RWPE1 (cell line): ENCODE measurements at places on chromosomes 1 and 21.

DNA sequence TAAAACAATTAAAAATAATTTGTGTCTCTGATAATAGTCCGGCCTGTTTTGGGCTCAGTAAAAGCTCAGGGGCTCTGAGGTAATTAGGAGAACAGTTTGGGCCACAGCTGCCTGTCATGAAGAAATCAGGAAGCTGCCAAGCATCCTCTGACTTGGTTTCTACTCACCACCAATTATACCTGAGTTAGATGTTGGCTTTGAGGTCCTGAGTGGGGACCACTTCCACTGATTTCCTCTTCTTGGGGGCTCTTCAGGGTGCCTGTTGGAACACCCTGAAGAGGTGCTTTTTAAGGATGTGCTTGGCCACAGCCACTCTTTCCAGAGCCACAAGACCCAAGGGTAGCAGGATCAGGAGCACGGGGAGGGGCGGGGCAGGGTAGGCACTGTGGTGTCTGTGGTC, 10.9 kb downstream of the SLC6A17 start:
- DNase-seq, result no peak

GRCh38 chr1:107640207-107640606, 324.8 kb downstream of the VAV3 start:
- no peak for DNase-seq

GRCh38 chr1:40462956-40463590, 12.8 kb downstream of the ZFP69B start:
- DNase-seq, result no peak

- DNase-seq, result no peak
Measured at GRCh38 chr1:17982197-17982596, 125.4 kb upstream of the IGSF21 start.

GRCh38 chr1:197451381-197451780, 183.3 kb downstream of the CRB1 start:
- DNase-seq, result no peak

GRCh38 chr1:85278853-85279314, 2.5 kb upstream of the BCL10 start:
- peak; percentile 86 for DNase-seq

DNA sequence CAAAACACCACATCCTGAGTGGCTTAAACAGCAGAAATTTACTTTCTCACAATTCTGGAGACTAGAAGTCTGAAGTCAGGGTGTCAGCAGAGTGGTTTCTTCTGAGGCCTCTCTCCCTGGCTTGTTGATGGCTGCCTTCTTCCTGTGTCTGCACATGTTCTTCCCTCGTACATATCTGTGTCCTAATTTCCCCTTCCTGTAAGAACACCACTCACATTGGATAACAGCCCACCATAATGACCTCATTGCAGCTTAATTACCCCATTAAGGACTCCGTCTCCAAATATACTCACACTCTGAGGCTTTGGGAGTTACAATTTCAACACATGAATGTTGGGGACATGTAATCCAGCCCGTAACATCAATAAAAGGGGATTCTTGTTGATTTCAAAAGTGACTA, 23.4 kb downstream of the C8A start:
- DNase-seq, result no peak

GRCh38 chr1:17915511-17916197, 160.5 kb downstream of the ACTL8 start:
- DNase-seq, result no peak
